ENCODE measurements at places on chromosomes 6 and 20.

- DNase-seq: no peak
Measured at GRCh38 chr6:112061605-112062004, 7.7 kb downstream of the CCN6 start.

- no peak for DNase-seq
Measured at GRCh38 chr6:111399626-111400025, 83.4 kb downstream of the REV3L start.

DNA sequence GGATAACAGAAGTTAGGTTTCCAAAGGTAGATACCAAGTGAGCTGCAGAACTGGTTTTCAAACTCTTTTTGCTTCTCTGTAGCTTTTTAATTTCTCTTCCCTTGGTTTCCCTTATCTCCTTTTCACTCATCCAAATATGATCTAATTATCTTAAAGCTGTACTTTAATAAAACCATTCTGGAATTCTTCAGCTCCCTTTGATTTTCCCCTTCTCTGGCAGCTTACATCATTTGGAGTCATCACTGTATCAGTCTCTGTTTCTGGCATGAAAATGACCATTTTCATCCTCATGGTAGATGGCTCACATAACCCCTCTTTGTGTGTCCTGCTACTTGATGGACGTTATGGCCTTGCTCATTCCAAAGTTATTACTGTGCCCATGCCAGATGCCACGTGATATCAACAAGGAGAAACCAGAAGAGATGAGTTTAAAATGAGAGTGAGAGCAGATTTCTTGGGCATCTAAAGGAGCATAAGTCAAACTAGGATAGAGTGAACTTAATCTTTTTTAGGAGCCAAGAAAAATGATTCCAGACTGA, 620.2 kb downstream of the QKI start:
- no peak for DNase-seq

DNA sequence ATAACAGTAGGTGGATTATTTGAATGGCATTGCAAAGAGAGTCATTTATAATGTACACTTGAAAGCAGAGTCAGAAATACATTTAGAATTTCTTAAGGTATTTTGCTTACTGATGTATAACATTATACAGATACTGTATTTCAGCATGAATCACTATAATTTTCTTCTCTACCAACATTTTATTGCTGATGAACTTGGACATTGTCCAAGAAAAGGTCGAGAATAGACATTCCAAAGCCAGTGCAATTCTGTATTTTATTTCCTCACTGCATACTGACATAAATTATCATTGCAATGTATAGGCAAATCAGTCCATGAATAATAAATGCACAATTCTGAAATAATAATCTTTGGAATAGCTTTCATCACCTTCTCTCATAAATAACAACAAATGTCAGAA, 1420.0 kb upstream of the EYS start:
- DNase-seq: no peak

DNA sequence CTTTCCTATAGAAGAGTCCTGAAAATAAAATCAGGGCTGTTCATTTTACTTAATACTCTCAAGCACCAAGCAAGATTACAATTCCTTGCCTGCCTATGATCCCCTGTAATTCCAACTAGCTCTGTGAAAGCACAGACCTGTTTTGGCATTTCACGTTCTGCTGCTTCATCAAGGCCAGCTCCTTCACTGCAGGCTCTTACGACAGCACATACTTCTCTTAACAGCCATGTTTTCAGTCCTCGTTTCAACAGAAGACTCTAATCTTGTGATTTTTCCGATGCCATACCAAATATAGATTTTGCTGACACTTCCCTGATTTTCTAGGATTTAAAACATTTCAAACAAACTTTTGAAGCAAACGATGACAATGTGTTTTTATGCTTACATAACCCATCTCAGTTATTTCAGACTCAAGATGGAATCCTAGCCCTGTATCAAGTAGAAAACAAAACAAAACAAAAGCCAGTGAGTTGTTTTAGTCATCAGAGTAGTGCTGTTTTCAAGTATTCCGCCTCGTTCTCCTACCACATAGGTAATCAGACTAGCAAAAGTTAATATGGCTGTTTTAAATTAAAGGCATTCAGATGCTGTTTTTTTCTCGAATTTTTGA, 616.5 kb upstream of the CITED2 start:
- no peak for DNase-seq

DNA sequence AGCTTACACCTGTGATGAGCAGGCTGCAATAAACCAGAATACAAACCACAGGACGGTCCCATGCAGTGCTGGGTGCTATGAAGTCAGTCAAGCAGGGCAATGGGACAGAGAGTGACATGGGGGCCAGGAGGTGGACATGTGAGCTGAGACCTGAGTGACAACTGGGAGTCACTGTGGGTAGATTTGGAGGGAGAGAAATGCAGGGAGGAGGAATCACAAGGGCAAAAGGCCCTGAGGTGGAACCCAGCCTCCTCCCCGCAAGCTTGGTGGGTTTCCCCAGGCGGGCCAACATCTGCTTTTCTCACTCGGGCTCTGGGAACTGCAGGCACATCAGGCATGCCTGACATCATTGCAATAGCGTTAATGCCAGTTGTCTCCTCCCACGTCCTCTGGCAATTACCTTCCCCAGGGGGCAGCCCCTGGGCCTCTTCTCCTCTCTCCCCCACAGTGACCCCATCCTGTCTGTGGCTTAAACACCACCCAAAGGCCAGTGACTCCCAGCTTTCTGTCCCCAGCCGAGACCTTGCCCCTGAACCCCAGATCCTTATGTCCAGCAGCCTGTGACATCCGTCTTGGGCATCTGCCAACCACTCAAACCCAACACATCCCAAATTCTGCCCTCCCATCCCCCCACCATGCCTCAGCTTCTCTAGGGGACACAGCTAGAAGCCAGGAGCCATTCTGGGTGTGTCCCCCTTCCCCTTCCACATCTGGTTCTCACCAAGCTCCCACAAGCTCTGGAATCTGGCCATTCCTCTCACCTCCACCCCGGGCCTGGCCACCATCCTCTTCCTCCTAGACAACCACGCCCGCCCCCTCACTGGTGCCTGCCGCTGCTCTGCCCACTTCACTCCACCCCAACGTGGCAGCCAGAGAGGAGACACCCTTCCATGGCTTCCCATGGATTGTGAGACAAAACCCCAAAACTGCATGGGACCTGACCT, 28.2 kb downstream of the PDRG1 start:
- DNase-seq: no peak

DNA sequence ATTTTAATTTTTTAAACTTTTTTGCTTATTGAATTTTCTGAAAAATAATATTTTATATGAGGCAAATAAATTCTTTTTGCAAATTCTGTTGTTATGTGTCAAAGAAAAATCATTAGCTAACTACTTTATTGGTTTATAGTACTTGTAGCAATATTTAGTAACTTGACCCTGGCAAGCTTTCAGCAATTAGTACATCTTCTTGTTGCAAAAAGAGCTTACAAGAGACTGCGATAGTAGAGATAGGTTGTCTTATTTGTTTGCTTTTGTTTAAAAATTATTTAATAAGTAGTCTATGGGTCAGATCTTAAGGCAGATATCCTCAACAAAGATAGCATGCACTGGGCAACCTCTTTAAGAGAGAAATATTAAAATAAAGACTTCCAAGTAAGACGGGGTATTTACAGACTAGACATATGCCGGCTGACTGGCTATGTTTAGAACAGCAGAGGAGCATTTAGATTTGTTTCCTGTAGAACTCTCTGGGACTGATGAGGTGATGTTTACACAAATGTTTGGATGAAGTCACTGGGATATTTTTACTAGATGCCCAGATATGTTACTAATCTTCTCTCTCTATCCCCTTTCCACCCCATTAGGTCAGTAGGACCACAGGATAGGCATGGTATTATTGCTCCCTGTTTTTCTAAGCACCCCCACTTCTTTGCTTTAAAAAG, 25.0 kb downstream of the VGLL2 start:
- no peak for DNase-seq

GRCh38 chr6:139284789-139285188, 7.0 kb downstream of the TXLNB start:
- no peak for DNase-seq

GRCh38 chr20:13554076-13554475, 84.7 kb downstream of the TASP1 start:
- no peak for DNase-seq

- no peak for DNase-seq
Measured at GRCh38 chr6:116387374-116387773, 16.6 kb downstream of the DSE start.

DNA sequence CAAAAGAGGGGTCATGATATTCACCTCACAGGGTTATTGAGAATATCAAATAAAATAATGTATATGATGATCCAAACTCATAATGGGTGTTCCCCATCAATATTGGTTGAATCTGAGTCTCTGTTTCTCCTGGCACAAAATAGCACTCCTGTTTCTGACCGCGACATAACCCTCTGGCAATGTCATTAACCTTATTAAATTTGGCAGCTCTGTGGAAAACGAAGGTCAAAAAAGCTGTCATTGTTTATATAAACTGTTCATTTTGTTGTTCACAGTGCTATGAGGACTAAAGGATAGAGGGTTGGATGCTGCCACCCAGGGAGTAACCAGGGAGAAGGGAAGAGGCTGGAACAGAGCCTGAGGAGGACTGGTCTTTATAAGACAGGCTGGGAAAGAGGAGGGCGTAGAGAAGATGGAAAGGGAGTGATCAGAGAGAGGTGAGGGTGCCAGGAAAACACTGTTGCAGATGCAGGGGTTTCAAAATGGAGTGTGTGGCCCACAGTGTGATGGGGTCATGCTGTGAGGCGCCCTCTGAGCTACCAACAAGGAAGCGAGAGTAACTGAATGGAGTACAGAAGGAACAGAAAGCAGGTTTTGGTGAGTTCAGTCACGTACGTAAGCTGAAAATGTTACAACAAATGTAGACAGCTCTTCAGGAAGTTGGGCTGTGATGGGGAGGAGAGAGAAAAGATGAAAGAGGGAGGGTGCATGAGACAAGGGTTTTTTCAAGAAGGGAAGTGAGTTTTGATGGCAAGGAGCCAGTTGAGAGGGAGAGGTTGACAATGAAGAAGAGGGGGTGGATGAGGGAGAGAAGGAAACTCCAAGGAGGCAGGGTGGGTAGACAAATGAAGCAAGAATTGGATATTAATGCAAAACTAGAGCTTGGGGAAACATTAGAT, 251.6 kb upstream of the TAB2 start:
- no peak for DNase-seq

GRCh38 chr6:30955367-30956042, 14.7 kb downstream of the MUCL3 start:
- no peak for DNase-seq

- no peak for DNase-seq
Measured at GRCh38 chr6:80553071-80553740, 446.7 kb downstream of the BCKDHB start.

DNA sequence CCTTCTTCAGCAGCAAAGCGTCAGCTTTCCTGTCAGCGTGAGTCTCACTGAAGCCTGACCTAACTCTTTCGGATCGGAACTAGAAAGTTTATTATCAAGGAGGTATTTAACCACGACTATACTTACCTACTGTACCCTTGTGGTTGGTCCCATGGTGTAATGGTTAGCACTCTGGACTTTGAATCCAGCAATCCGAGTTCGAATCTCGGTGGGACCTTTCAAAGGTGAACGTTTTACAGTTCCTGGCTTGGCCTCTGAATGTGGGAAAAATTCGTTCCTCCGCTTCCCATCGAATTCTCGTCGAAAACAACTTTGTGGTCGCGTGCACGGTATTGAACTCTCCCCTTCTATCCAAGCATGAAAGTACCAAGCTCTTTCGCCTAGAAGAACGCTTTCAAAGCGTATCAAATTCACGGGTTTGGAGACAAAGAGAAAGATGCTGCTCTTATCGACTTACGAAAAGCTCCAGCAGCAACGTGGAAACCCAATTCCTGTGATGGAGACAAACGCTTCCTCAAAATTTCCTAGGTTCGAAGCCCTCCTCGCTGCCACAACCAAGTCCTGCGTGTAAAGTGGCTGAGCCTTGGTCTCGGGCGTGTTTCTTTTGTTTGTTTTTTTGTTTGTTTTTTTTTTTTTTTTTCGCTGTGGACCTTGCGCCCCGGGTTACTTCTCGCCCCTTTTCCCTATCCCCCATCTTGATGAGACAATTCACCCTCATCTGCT, 63.7 kb downstream of the GPX5 start:
- DNase-seq: no peak

DNA sequence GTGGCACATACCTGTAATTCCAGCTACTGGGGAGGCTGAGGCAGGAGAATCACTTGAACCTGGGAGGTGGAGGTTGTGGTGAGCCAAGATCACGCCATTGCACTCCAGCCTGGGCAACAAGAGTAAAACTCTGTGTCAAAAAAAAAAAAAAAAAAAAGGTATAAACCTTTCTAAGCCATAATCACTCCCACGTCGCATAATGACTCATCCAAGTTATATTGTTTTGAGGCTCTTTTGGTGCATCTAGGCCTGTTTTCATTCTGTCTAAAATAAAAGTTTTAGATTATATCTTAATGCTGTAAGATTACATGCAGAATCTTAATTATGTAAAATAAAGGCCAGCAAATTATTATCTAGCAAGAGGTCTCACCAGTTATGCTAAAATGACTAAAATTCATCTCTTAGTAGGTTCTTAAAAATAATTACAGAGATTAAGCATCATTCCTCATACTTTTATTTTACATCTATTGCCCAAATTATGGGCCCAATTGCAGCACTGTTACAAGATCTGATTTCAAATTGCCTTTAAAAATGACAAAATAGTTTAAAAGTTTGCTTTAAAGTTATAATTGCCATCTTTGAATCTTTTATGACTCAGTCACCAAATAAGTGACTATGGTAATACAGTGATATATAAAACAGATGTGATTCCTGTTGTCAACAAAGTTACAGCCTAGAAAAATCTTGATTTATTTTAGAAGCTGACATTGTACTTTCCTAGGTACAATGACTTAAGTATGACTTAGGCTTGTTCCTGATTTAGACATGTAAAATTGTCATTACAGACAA, 10.4 kb upstream of the SUMO4 start:
- no peak for DNase-seq

DNA sequence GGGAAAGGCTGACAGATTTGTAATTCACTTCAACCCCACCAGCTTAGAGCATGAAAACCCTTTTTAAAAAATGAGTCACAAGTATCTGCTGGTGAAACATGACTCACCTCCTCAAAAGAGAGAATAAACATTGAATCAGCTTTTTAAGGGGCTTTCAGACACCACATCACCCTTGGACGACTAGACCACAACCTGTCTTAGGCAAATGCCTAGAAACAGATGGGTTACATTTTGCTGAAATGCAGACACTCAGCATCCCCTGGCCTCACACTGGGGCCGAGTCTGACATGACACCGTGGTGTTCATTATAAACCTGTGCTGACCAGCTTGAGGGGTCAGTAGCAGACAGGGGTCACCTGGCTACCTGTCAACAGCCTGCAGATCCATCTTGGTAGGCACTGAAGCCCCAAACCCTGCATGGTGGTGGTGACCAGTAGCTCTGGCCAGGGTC, 175.3 kb upstream of the CST7 start:
- peak; percentile 26 for DNase-seq

DNA sequence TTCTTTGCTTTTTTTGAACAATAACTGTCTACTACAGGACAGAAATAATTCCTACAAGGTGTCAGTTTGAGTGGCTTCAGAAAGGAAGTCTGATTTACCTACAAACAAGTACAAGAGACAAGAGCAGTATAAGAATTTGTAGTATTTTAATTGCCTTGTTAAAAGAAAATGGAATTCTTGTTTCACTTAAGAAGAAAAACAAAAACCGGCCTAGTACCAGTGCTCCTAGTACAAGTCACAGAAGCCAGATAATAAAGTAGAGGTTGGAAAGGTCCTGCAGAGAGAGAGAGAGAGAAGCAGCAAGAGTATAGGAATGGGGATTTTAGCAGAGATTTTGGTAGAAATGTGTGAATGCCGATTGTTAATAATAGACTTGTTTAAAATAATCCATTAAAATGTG, 6.4 kb downstream of the TAB2 start:
- no peak for DNase-seq

- no peak for DNase-seq
Measured at GRCh38 chr6:52696418-52696817, 25.5 kb downstream of the TMEM14A start.
